ENCODE measurements at places on chromosomes 1 and 21.

- no peak for DNase-seq
Measured at GRCh38 chr21:26563856-26564503, 9.1 kb downstream of the CYYR1 start.

GRCh38 chr1:109649491-109649914 lies 6.4 kb upstream of the GSTM4 start:
- no peak for DNase-seq

DNA sequence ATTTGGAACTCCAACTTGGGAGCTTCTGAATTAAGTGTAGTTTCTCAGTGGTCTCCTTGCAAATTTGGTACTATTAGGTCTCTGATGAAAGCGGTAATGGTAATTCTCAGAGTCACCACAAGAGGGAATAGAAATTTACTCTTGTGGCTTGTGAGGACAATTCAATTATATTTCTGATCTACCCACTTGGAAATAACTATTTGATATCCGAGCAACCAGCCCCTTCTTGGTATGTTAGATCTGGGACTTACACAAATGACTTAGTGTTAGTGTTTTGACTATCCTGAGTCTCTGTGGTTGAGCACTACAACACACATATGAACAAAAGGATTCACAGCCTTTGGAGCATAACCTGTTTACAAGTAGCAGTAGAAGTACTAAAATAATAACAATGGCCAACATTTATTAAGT lies 68.1 kb downstream of the RPS6KA1 start:
- DNase-seq: no peak

GRCh38 chr1:116246174-116246573 lies 126.9 kb upstream of the ATP1A1 start:
- no peak for DNase-seq

GRCh38 chr1:52551507-52552235 lies 1.2 kb downstream of the TUT4 start:
- DNase-seq: no peak

- no peak for DNase-seq
Measured at GRCh38 chr1:109805486-109806165, 41.9 kb upstream of the EPS8L3 start.

DNA sequence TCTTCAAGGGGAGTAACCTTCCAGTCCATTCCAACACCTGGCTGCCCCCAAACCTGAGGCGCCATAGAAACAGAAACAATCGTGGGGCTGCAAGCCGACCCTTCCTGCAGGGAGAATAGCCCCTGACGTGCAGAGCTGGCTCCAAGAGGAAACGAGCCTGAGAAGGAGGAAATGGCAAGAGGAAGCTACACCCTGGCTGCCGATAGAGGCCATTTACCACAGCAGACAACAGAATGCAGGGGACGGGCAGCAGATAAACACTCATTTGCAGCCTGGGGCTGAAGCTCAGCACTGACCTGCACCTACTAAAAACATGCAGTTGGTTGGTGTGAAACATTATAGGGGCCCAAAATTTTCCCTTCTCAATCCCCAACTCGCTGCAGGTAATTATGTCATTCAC lies 8.7 kb upstream of the TDRD10 start:
- no peak for DNase-seq

DNA sequence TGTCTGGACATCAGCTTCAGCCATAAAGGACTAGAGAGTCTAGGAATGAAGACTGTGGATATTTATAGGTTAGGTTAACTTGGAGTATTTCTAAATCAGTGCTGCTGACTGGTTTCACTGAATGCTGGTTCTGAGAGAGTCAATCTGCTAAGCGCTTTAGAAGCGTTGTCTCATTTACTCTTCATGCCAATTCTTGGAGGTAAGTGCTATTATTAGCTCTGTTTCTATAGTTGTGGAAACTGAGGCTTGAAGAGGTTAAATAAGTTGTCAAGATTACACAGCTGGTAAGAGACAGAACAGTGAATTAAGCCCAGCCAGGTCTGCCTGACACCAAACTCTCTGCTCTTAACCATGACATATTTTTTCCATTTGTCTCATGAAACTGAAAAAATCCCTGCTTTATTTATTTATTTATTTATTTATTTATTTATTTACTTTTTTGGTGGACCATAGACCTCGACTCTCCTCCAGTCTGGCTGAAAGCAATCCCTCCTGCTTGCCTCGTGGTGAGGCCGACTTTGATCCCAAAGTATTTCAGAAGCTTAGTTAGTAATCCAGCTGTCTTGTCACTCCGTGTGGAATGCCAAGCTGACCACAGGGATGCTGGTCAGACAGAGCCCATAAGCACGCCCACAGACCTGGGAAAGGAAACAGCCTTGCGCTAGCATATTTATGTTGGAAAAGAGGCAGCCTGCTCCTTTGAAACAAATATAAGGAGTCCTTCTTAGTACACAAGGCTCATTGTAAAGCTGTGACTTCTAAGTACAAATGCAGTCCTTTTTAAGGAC lies 16.9 kb downstream of the NTMT2 start:
- no peak for DNase-seq

GRCh38 chr1:175865041-175865766 lies 121.8 kb upstream of the TNR start:
- DNase-seq: no peak

DNA sequence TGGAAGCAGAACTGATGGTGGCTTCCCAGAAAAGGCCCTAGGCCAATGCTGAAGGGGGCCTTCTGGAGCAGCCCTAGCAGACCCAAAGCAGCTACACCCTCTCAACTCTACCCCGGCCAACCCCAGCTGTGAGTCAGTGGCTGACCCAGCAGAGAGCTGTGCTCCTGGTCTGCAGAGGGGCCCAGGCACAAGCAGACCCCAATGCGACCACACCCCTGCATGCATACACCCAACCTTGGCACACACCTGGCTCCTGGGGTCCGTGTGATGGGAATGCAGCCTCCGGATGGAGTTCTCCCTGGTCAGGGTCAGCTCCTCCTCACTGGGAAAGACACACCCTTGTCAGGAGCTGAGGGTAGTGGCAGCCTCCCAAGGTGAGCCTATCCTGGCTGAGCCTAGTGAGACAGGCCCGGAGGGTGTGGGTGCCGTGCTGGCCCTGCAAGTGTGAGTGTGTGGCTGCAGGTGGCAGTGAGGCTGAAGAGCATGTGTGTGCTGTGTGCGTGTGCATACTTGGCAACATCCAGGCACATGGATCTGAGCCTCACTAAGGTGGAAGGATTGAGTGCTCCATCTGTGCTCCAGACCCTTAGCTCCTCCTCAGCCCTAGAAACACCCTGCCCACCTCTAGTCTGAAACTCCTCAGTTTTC lies 3.9 kb upstream of the ARHGAP30 start:
- no peak for DNase-seq

GRCh38 chr1:44043176-44044070 lies 12.2 kb upstream of the SLC6A9 start:
- no peak for DNase-seq

- DNase-seq: no peak
Measured at GRCh38 chr1:147337040-147337630, 94.7 kb downstream of the CHD1L start.

DNA sequence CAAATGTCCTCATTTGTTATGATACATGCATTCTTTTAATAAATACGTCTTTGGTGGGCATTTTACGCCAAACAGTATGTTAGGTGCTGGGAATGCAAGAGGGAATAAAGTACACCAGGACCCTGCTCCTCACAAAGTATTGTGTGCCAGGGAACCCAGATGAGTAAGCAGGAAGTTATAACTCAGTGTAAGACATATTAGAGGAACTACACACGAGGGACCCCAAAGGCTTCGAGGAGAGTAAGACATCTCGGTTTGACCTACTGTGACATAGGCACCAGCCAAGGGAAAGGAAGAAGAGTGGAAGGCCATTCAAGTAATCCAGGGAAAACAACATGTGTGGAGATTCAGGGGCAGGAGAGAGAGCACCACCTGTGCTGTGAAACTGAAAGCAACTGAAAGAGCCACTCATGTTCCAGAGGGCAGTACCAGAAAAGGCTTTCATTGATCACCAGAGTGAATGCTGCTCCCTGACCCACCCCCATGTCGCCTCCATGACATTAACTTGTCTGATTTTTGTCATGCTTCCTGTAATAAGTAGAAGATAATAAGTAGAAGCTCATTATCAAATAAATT lies 542.5 kb upstream of the PKN2 start:
- DNase-seq: no peak

GRCh38 chr1:44707112-44707881 lies 23.7 kb downstream of the RNU5D-1 start:
- DNase-seq: no peak

GRCh38 chr1:30316056-30316455 lies 407.3 kb downstream of the MATN1 start:
- no peak for DNase-seq

DNA sequence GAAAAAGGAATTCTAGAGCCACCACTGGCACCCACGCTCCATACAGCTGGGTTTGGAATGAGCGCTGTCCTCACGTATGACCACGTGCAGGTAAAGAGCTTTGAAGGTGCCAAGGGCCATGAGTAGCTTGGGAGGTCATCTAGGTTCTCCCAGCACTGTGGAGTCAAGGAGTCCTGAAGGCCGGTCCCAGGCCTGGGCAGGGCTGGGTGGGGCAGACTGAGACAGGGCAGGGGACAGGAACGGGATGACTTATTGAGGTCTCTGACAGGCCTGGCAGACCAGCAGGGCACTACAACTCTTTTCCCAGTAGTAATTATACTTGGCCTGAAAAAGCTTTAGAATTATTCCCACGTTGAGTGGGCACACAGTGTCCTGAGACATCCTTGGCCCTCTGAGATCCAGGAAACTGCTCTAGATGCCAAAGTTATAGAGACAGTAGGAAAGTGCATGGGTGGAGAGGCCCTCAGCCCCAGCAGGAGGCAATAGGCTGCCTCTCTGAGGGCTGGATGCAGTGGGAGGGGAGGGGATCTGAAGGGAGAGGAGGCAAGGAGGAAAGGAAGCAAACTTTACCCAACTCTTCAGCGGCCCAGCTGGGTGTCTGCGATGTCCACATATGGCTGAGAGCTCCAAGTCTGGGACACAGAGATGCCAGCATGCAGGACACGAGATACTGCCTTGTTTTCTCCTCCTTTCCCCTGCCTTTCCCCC lies 1.8 kb upstream of the CDA start:
- DNase-seq: no peak

- DNase-seq: no peak
Measured at GRCh38 chr1:109255097-109255651, 5.8 kb downstream of the CELSR2 start.

DNA sequence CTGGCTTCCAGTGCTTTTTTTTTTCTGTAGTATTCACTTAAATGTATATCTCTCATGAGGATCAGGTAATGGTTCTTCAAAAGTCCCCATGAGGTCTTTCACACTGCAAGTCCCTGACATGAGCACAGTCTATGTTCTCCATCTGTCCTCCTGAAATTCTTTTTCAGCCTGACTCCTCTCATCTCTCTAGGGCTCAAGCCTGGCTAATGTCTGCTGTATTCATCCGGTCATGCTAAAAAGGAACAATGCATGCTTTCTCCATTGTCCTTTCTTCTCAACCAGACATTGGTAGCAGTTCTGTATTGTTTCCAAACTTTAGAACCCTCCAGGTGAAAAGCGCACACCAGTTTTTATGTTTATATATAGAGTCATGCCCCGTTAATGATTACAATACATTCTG lies 368.3 kb upstream of the OLFM3 start:
- no peak for DNase-seq

- no peak for DNase-seq
Measured at GRCh38 chr1:32334274-32334861, 1.7 kb downstream of the MARCKSL1 start.
